ENCODE measurements at places on chromosomes 16 and 17. TPM values are rescaled to one million over a fixed set of nuclear protein-coding genes. Genes with fewer than 3 reads are reported as not detected.

DNA sequence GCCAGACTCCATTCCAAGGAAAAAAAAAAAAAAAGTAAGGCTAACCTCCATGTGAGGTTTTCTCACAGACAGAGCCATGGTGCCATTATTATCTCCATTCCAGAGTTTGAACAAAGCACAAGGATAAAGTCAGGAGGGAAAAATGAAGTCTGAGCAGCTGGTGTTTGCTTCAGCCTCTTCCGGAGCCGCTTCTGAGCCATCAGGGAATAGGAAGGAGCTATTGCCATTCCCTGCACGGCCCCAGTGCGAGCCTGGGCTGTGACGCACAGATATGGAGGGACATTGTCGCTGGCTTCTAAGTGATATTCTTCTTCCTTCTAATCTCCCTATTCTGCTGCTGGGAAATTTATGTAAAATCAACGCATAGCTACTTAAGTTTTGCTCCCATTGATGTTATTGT is 69.5 kb upstream of the PIRT start:
- DNase-seq: no peak

- no peak for DNase-seq
Measured at GRCh38 chr17:75047398-75048098, 523 bp downstream of the KCTD2 start.

MEFV gene
- not detected for total RNA-seq

DNA sequence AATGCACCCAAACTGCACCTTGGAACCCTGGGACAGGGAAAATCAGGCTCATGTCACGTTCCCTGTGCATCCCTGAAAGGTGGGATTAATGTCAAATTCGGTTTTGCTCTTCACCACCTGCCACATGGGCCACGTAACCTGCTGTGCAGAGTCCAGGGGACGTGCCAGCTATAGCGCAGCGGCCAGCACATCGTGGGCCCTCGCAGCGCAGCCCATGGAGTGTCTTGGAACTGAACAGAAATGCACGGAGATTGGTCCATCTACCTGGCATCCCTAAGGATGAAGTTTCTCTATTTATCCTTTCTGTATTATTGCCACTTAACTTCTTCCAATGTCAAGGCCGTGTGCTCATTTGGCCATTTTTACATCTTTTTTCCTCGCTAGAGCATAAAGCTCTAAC is 68.1 kb upstream of the TRAP1 start:
- no peak for DNase-seq

- no peak for DNase-seq
Measured at GRCh38 chr17:79667121-79667715, 56.4 kb upstream of the RBFOX3 start.

DNA sequence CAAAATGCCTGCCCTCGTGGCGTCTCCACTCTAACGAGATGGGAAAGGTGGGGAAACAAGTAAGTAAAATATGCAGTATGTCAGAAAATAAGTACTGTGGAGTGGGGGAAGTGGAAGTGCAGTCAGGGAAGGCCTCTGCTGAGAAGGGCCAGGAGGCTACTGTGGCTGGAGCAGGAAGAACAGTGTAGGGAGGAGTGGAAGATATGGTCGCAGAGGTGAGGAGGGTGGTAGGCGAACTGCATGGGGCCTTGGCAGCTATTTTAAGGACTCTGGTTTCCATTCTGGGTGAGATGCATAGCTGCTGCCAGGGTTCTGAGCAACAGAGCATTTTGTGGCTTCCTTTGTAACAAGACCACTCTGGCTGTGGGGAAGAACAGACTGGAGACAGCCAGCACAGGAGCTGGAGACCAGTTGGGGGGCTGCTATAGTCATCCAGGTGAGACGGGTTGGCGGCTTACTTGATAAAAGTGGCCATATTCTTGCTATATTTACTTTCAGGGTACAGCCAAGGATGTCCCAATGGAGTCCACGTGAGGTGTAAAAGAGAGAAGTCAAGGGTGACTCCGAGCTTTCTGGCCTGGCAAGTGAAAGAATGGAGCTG is 42.6 kb downstream of the CYTH1 start:
- no peak for DNase-seq

FAHD1 gene
- 24.0 TPM for total RNA-seq

DNA sequence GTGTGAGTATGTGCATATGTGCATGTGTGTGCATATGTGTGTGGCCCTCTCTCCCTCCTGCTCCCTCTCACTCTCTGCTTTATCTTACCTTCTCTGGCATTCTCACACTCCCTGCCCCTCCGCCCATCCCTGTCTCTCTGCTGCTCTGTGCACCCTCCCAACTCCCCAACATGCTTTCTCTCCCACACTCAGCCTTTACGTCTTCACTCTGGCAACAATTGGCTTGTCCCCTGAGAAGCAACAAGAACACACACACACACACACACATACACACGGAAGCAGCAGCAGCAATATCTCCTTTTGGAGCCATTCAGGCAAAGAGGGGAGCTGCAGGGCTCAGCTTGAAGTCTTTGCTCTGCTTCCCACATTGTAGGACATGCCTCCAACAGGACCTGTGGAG is 27.8 kb downstream of the PITPNM3 start:
- no peak for DNase-seq
